ENCODE measurements at places on chromosomes 2 and 18. TPM values are rescaled to one million over a fixed set of nuclear protein-coding genes. Genes with fewer than 3 reads are reported as not detected.

The ASXL2 gene
- total RNA-seq: 7.0 TPM

DNA sequence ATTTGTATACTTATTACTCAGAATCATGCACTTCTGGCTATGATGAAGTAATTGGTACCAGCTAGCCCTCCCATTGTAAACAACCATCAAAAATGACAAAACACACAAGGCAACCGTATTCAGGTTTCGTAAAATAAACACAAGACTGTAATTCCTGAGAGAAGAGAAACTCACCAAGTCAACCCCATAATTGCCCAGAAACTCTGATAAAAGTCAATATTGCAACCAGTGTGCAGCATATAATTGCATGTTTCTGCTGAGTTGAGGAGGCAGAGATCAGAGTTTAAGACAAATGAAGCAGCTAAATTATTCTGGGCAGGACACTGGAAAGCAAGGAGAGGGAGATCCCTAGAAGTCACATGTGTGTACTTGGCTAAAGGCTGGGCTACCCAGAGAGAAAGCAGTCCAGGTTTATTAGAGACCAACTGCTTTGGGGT, 90.3 kb downstream of the ROCK2 start:
- no peak overlapping the region for H3K4me3 ChIP-seq
- peaks cover 19% of the 10 kb centered on the region for H3K36me3 ChIP-seq
- no peak for DNase-seq
- H3K27me3 ChIP-seq: no peaks in the 10 kb centered on the region
- H3K4me1 ChIP-seq: peaks cover 15% of the 10 kb centered on the region

DNA sequence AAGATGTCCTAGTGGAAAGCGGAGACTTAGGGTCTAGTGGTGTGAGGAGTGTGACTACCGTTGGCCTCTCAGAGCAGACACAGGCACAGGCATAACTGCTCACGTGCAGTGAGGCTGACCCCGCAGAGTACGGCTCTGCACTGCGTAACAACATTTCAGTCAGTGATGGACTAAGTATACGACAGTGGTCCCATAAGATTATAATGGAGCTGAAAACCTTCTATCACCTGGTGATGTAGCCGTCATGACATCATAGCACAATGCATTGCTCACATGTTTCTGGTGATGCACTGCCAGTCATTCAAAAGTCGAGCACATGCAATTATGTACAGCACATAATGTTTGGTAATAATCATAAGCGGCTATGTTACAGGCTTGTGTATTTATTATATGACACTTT, 179.6 kb downstream of the VAPA start:
- no peak overlapping the region for H3K27ac ChIP-seq
- H3K27me3 ChIP-seq: no peaks in the 10 kb centered on the region
- DNase-seq: no peak

- H3K4me1 ChIP-seq: peaks cover 9% of the 10 kb centered on the region
- no peaks in the 10 kb centered on the region for H3K27me3 ChIP-seq
- H3K4me3 ChIP-seq: no peak overlapping the region
Observed at GRCh38 chr18:3319399-3319798, 57.5 kb downstream of the MYL12B start.

GRCh38 chr18:8375249-8375648, 234.0 kb upstream of the RAB12 start:
- peaks cover 5% of the 10 kb centered on the region for H3K4me1 ChIP-seq
- no peak overlapping the region for H3K4me3 ChIP-seq
- H3K36me3 ChIP-seq: no peaks in the 10 kb centered on the region
- no peak overlapping the region for H3K27ac ChIP-seq

Data from SJSA1 (cell line).